C1 segment of cervical spinal cord (tissue), 14 donors: ENCODE measurements at places on chromosomes 13 and 19.

DNA sequence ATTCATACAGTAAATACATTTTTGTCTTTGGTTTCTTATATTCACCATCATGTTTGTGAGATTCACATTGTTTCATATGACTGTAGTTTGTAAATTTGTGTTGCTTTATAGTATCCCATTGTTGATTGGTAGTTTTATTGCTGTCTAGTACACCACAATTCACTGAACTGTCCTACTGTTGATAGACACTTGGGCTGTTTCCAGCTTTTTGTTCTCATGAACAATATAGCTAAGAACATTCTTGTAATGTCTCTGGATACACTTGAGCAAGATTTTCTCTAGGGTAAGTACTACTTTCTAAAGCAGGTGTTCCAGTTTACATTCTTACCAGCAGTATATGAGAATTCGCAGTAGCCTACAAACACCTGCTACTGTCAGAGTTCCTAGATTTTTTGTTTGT lies 37.8 kb downstream of the SKA3 start:
- no peak for DNase-seq

- peak; percentile 22 for DNase-seq
These were observed 709 bp downstream of the N4BP2L1 start for GRCh38 chr13:32426990-32427851.

- no peak for DNase-seq
These were observed 17.9 kb downstream of the DOT1L start for GRCh38 chr19:2181633-2181997.

- no peak for DNase-seq
These were observed 65.1 kb upstream of the GJB6 start for GRCh38 chr13:20297181-20297580.

DNA sequence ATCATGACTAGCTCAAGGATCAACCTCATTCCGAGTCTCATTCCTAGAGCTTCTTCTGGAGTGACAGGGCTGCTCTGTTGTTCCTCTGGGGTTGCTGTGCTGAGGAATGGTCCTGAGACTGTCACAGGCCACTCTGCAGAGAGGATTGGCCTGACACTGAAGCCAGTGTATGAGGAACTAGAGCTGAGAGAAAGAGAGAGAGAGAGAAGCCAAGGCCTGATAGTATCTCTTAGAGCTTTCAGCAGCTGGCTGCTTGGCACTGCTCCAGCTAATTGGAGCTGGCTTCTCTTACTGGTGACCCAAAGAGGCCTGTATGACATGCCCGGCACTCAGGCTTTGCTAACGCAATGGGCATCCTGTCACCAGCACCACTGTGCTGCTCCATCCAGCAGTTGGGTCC lies 73.4 kb upstream of the FLT1 start:
- DNase-seq = no peak

- no peak for DNase-seq
These were observed 19.2 kb downstream of the PNMA8A start for GRCh38 chr19:46452186-46452585.
